ENCODE measurements at places on chromosomes 7 and 10. TPM values are rescaled to one million over a fixed set of nuclear protein-coding genes. Genes with fewer than 3 reads are reported as not detected.

- ATAC-seq, result no peak
These were observed 40.9 kb downstream of the DLD start for GRCh38 chr7:107931740-107932515.

DNAJC12 gene
- total RNA-seq, result 0.16 TPM

GRCh38 chr10:71459513-71459912, 62.8 kb downstream of the CDH23 start:
- no peak for ATAC-seq

SLC26A5 gene
- not detected for total RNA-seq

FAM185A gene
- 7.5 TPM for total RNA-seq

DNA sequence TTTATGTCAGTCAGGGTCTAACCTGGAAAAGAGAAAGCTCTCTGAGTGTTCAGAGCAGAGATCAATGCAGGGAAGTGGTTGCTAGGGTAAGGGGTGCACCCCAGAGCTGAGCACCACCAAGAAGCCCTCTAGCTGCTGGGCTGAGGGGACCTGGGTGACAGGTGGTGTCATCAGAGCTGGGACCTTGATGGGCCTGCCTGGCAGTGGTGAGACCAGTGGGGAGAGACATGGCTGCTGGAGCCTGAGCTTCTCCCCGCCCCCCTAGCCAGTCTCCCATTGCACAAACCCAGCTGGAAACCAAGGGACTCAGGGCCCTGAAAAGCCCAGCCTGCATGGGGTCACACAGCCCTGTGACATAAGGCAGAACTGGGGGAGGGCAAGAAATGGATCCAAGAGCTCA, 49.1 kb upstream of the OSBPL3 start:
- no peak for ATAC-seq

DNA sequence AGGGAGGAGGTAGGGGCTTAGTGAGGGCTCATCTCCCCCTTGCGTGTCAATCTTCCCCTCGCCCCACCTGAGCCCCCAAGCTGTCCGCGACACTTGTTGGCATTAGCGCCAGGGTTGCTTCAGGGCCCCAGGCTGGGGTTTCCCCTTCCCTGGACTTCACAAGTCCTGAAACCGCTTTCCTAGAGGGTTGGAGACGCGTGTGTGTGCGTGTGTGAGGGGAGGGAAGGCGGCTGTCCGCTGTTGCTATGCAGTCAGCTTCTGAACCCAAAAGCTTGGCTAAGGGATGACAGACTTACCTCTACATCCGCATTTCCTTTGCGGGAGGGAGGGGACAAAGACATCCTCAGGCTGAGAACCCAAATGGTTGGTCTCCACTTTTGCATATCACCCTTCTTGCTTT, 803 bp downstream of the GOLGA7B start:
- ATAC-seq, result no peak

- ATAC-seq, result no peak
These were observed 60.8 kb downstream of the PHTF2 start for GRCh38 chr7:77859343-77859742.

DNA sequence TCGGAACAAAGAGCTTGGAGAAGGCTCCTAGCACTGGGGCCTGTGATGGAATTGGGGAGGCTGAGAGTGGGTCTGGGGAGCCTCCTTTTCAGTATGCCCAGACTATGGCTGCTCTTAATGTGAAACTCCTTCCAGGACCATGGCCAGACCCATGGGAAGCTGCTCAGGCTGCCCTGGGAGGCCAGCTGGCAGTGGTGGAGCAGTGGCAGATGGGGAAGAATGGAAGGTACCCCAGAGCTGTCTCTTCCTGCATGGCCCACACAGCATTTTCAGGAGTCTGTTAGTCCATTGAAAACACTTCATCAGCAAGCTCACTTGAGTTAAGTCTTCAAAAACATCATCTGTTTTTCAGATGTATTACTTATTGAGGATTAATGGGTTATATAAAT, 18.5 kb downstream of the NACAD start:
- ATAC-seq, result no peak

DNA sequence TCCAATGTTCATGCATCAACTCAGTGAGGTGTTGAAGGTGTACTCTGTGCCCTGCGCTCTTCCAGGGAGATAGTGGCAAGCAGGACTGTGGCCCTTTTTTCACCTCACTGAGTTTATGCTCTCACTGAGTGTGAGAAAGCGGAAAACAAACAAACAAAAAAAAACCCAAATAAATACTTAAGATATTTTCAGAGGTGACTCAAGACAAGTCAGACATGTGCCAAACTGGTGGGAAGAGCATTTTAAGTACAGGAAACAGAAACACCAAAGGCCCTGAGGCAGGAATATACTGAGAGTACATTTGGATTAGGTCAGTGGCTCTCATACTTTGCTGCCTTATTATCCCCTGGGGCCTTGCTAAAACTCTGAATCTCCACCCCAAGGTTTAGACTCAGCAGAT, 111.9 kb upstream of the IGFBP3 start:
- ATAC-seq, result no peak

WEE2 gene
- total RNA-seq, result not detected

TRUB1 gene
- 13.6 TPM for total RNA-seq

SGCE gene
- 1.2 TPM for total RNA-seq

SPDYE16 gene
- total RNA-seq, result not detected

PPP1R3C gene
- 91.9 TPM for total RNA-seq

DNA sequence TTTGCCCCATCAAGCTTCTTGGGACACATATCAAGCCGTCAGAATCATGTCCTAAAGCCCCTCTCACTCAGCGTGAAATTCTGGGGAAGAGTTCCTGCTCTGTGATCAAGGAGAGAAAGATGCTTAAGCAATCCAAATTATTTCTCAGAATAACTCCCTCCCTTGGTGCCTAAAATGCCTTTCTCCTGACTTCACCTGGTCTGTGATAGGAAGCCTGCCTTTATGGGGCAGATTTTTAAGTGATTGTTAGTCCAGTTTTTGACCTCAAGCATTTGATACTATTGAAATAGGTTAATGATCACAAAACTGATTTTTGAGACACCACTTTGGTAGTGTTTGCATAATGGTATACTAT, 76.4 kb upstream of the MAGI2 start:
- no peak for ATAC-seq

FLNC gene
- total RNA-seq, result 2.0 TPM

- ATAC-seq, result no peak
These were observed 54.9 kb upstream of the NAMPT start for GRCh38 chr7:106339513-106340246.

DNA sequence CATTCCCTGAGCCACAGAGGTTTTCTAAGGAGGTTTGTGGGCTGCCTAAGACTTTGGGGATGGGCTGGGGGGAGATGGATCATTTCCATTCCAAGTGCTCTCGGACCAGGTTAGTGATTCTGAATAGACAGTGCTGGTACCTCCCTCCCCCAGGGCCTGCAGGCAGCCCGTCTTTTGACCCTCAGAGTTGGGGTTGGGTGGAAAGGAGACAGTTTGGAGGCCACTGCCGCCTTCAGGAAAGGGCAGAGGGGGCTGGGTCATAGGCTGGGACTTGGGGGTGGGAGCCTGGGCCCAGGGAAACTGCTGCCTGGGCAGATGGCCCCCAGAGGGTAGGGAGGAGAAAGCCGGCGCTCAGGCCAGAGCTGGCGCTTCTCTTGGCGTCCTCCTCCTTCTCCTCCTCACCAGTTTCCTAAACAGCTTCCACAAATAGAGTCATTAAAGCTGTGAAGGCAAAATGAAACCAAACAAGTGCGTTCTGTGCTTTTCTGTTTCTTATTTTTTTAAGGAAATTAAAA, 4.4 kb downstream of the UNC5B start:
- ATAC-seq, result no peak

GRCh38 chr7:37526623-37527022, 78.0 kb upstream of the ELMO1 start:
- no peak for ATAC-seq

DNA sequence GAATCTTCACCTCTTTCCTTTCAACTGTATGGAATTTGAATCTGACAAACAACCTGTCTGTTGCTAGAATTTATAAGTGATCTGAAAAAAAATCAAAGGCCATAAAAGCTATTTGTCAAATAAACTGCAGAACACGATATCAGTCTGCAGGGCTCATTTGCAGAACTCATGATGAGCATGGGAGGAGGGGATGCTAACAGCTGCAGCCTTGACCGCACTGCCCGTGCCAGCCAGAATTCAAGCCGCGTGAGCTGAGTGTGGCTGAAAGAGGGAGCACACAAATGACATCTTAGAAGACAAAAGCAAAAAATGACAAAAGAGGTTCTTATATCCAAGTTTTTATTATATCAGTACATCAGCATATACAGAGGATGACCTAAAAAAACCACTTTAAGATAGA, 15.7 kb downstream of the LRRTM3 start:
- ATAC-seq, result no peak

DNA sequence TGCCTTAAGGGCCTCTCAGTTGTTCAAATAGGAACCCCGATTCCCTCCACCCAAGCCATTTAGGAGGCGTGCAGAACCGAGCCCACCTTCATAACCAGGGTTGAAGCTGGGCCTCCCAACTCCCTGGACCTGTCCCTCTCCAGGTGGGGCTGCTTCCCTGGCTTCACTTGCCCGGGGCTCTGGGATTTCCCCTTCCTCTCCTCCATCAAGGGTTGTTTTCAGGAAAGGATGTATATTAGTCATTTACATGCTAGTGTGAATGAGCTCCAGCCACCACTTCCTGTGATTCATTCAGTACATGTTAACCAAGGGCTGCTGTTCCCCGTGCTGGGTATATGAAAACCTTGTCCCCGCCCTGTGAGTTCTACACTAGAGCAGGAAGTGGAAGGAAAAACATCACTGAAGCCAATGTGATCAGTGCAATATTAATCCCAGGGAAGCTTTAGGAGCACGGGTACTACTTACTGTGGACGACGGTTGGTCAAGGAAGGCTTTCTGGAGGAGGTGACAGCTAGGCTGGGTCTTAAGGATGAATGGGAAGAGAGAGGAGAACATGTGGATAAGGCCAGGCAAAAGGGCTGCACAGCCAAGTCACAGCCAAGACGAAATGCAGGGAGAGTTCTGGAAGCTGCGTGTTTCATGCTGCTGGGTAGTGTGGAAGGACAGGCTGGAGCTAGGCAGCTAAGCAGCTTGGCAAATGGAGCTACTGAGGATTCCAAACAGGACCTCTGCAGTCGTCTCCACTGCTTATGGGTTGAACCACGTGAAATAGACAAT, 150.1 kb upstream of the SHH start:
- peak; percentile 87 for ATAC-seq

DNA sequence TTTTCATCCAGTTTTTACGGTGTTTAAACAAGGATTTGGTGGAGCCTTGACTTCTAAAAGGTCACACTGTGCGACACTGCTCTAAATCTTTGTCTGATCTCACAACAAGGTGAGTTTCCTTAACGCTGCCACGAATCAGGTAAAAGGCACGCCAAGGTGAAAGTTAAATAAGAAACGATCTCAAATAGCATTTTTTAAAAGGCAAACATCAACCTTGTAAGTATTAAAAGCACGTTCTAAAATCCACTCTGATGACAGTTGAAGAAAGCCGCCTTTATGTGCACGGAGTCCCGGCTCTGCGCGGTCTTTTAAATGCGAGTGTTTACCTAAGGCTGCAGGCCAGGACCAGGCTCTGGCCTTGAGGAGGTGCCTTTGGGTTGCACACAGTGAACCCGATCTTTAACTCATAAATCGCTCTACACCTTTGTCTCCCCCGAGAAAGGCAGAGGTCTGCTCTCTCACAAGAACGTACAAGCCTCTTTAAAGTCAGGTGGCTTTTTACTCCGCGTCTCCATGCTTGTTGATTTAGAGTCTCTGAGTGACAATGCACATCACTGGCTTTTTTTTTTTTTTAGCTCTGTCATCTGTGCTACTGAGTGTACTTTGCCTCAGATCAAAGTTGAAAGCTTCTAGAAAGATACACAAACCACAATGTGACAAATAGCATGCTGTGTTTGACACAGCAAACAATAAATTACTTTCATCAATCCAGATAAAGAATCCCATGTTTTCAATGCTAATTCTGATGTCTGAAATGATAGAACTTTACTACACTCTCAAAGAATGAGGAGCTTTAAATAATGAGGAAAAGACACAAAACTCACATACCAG, 25.9 kb upstream of the RNF32 start:
- ATAC-seq, result no peak

- ATAC-seq, result no peak
These were observed 34.0 kb downstream of the BMPR1A start for GRCh38 chr10:86790394-86790793.

GDF2 gene
- total RNA-seq, result not detected

GRCh38 chr7:94298943-94299342, 95.8 kb upstream of the COL1A2 start:
- no peak for ATAC-seq

ANTXRL gene
- total RNA-seq, result not detected

HOXA1 gene
- total RNA-seq, result 3.2 TPM

GRCh38 chr10:35092851-35093250, 2.7 kb upstream of the CUL2 start:
- no peak for ATAC-seq

LIPN gene
- total RNA-seq, result 1.4 TPM

DNA sequence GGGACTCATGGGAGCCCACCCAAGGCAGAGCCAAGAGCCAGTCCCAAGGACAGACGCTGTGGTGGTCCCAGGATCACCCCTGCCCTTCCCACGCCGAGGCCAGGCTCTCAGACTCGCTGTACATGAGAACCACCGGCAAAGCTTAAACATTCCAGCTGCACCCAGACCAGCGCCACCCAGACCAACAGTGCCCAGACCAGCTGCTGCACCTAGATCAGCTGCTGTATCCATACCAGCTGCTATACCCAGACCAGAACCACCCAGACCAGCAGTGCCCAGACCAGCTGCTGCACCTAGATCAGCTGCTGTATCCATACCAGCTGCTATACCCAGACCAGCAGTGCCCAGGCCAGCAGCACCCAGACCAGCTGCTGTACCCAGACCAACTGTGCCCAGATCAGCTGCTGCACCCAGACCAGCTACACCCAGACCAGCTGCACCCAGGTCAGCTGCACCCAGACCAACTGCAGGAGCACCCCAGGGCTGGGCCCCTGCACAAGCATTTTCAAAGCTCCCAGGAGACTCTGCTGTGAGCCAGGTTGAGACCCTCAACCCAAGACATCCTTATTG, 47.9 kb upstream of the CNPY1 start:
- peak; percentile 45 for ATAC-seq

GRCh38 chr7:107001490-107001889, 43.0 kb upstream of the PRKAR2B start:
- no peak for ATAC-seq

HOXA9 gene
- 1.7 TPM for total RNA-seq

DNA sequence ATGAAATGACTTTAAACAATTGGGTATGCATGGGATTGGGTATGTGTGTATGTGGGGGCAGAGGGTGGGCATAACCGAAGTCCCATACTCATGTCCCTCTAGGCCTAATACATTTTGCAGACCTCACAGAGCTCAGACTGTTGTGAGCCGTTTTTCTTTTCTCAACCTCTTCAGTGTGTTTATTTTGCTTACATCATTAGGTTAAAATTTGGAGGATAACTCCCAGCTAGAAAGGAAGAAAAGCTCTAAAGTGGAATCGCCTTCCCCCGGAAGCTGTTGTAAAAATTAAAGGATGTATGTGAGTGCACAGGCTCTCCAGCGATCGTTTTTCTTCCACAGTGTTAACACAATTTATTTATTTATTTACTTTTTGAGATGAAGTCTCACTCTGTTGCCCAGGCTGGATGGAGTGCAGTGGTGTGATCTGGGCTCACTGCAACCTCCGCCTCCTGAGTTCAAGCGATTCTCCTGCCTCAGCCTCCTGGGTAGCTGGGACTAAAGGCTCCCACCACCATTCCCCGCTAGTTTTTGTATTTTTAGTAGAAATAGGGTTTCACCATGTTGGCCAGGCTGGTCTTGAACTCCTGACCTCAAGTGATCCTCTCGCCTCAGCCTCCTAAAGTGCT, 1.5 kb upstream of the H2AZ2 start:
- ATAC-seq, result no peak

Measured in esophagus mucosa (tissue), 1 donor.